Right renal cortex interstitium (tissue), 3 donors: ENCODE measurements at places on chromosomes 3 and 15. TPM values are rescaled to one million over a fixed set of nuclear protein-coding genes. Genes with fewer than 3 reads are reported as not detected.

GOLGB1 gene
- polyA plus RNA-seq = 81.7 TPM

TP63 gene
- polyA plus RNA-seq = 1.9 TPM

AHSG gene
- polyA plus RNA-seq = 2.7 TPM

APBA2 gene
- polyA plus RNA-seq = 12.0 TPM

CISH gene
- 27.9 TPM for polyA plus RNA-seq

CCR1 gene
- 1.7 TPM for polyA plus RNA-seq

PRTG gene
- polyA plus RNA-seq = 13.5 TPM

DPPA2 gene
- polyA plus RNA-seq = 0.76 TPM

LRRC28 gene
- 34.0 TPM for polyA plus RNA-seq

GPR156 gene
- 3.6 TPM for polyA plus RNA-seq

POLQ gene
- 6.8 TPM for polyA plus RNA-seq

FEZF2 gene
- polyA plus RNA-seq = not detected

RAB43 gene
- polyA plus RNA-seq = 5.3 TPM

GRCh38 chr3:41612853-41613252, 349.1 kb downstream of the ULK4 start:
- DNase-seq = no peak

- no peak for DNase-seq
These were observed 81.4 kb downstream of the ARNT2 start for GRCh38 chr15:80485370-80486164.

- no peak for DNase-seq
These were observed 70.6 kb downstream of the ACAP2 start for GRCh38 chr3:195372220-195372619.

DNA sequence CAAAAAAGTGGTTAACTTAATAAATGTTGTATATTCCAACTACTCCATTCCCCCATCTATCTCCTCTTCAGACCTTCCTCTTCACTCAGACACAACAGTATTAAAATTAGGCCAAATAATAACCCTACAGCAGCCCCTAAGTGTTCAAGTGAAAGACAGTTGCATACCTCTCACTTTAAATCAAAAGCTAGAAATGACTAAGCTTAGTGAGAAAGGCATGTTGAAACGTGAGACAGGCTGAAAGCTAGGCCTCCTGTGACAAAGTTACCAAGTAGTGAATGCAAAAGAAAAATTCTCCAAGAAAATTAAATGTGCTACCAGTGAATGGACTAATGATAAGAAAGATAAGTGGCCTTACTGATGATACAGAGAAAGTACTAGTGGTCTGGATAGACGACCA, 71.7 kb downstream of the ANKRD28 start:
- no peak for DNase-seq

- DNase-seq = no peak
These were observed 34.9 kb downstream of the PIK3R4 start for GRCh38 chr3:130711565-130712324.

DNA sequence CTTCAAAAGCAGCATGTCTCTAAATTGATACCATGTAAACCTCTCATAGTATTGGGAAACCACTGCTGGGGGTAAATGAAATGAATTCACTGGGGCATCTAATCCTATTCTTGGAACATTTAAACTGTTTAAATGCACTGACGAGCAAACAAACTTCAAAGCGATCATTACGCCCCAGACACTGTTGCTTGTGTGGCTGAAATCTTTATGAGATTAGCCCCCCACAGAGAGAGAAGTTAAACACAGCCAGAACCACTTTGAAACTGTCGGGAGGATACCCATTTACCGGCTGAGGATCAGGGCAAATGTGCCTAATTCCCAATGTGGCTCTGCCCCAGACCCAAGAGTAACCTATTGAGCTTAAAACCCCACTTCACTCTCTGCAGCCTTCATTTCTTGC, 308.4 kb upstream of the CDIN1 start:
- no peak for DNase-seq

DNA sequence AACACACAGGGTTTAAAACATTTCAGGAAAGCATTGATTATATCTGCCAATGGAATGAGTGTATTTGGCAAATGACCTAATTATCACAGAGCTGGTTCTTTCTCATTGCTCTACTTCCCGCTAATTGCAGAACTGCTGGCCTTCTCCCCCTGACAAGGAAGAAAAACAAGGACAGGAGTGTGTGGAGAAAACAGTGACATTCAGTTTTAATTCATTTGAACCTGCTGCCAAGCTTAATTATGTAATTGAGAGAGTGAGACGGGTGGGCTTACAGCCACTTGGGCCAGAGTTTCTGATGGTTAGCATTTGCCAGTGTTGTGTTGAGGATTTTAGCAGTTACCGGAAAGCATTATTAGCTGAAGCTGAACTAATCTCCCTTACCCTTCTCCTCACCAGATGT, 301.4 kb downstream of the RBMS3 start:
- DNase-seq = no peak

GRCh38 chr15:55267401-55268175, 22.0 kb downstream of the RAB27A start:
- DNase-seq = no peak

GRCh38 chr3:39150803-39151631, 2.4 kb downstream of the CSRNP1 start:
- no peak for DNase-seq

- peak; percentile 56 for DNase-seq
These were observed at the start of gene IGDCC3 for GRCh38 chr15:65377976-65378366. IGDCC3 (minus strand) TSS chr15:65378002; CDS start chr15:65377788, 214 bp downstream.

- no peak for DNase-seq
These were observed 231.2 kb downstream of the NEK10 start for GRCh38 chr3:27138005-27138404.

- DNase-seq = no peak
These were observed 11.0 kb upstream of the MAP4 start for GRCh38 chr3:48026951-48027908.

DNA sequence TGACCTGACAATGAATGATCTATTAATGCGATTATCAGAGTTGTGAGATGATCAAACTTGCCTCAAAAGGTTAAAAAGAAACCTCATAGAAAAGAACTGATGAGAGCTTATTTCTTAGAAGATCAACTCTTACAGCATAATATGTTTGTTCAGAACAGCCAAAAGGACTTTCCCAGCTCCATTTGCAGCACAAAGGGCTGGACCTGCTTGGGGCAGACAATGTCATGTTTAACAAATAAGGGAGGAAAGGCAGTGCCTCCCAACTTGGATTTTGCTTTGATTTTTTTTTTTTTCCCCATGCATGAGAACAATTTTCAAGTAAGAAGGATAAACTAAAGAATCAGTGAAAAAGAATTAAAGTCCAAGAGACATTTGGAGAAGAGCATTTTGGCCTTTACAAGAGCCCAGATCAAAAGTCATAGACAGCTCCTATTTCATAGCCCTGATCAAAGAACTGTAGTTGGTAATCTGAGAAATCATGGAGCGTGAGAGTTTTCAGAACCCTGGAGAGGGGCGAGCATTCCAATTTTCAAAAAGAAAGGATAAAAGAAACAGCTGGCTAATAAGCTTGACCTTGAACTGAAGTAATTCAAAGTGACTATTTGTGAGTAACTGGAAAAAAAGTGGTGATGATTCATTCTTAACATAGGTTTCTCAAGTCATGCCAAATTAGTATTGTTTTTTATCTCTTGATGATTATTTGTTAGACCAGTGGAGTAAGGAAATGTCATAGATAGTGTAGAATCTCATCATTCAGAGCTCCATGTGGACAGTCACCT, 136.0 kb upstream of the CFAP20DC start:
- peak; percentile 45 for DNase-seq

DNA sequence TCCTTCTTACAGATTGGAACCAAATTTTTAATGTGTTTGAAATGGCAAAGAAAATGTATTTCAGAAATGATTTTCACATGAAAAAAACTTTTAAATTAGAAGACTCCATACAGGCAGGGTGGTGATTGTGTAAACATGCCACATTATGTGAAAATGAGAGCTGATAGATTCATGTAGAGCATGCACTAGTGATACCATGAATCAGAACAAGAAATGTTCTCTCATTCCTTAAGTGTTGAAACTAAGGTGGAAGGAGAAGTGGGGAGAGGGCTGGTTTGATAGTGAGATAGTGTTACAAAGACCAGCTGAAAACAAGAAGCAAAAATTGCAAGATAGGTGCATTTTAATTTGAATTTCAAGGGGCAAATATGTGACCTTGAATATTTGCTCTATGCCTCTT, 100.3 kb downstream of the CCNL1 start:
- DNase-seq = no peak

- DNase-seq = no peak
These were observed 11.6 kb downstream of the ADAMTSL3 start for GRCh38 chr15:83665480-83665879.

DNA sequence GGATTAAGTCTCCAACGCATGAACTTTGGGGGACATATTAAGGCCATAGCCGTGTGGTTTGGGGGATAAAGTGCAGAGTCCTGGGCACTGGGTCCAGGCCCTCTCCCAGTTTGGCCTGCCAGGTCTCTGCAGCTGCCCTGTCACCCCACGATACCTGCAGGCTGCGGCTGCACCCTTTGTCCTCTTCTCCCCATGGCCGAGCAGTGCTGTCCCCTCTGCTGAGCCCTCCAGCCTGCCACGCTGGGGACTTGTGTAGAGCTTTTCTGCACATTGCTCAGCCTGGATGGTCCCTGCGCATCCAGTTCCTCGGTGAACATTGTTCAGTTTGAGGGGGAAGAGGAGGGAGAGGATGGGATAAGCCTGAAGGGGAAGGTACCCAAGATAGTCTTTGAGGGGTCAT, 167.2 kb downstream of the APBA2 start:
- no peak for DNase-seq

- no peak for DNase-seq
These were observed 1403.1 kb upstream of the ALCAM start for GRCh38 chr3:103963599-103963998.

GRCh38 chr3:71581457-71582035, 2.0 kb downstream of the FOXP1 start:
- no peak for DNase-seq

DNA sequence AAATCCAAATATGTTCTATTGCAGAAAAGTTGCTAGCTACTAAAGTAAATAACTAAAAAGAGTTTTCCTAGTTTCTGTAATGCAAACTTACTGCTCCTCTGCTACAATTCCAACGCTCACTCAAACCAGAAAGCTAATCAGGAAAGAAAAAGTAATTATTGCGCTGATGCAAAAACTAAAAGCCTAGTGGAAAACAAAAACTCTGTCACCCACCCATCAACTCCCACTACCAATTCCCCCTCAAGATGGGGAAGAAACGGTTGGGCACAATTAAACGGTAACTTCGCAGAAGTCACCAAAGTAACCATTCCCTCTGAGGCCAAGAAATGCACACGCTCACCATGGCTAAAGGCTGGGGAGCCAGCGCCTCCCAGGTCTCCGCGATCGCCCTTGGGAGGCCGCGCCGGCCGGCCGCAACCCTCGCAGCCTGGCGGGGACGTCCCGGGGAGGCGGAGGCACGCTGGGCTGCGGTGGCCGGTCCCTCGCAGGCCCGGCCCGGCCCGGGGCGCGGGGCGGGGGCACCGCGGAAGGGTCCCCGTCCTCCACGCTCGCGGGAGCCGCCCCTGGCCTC, 684 bp downstream of the SLTM start:
- DNase-seq = no peak

GRCh38 chr15:42155546-42156242, 742 bp downstream of the PLA2G4F start:
- no peak for DNase-seq

- no peak for DNase-seq
These were observed 51.0 kb upstream of the PLXND1 start for GRCh38 chr3:129657261-129658046.

- DNase-seq = no peak
These were observed 60.2 kb downstream of the NPTN start for GRCh38 chr15:73573037-73573436.

- no peak for DNase-seq
These were observed 14.0 kb downstream of the AAGAB start for GRCh38 chr15:67240235-67241131.

DNA sequence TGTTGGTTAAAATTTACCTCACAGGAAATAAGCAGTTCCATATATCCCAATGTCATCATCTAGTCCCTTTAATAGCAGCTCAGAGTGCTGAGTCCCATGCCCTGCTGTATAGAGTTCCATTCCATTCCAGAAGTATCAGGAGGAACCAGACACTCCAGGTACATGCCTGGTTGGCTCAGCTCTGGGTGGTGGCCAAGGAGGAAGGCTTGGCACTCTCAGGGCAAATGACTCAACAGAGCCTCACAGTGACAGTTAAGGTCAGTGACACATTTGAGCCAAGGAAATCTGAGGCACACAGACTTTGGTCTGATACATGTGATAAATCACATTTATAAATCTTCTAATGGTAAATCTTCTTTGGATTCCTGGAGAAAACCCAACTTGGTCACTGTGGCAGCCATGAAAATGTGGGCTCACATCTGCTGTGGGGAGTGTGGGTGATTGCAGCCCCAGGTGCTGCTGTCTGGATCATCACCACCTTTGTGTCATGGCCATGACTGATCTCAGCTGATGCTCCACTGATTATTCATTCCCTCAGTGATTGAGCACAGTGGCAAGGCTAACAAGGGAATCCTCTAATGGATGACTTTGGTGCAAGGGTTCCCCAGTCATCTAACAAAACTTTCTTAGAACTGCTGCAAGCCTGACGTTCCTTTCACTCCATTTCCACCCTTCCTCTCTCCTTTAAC, 9.3 kb downstream of the HHLA2 start:
- no peak for DNase-seq

GRCh38 chr3:126568776-126569342, 10.1 kb upstream of the C3orf22 start:
- no peak for DNase-seq

DNA sequence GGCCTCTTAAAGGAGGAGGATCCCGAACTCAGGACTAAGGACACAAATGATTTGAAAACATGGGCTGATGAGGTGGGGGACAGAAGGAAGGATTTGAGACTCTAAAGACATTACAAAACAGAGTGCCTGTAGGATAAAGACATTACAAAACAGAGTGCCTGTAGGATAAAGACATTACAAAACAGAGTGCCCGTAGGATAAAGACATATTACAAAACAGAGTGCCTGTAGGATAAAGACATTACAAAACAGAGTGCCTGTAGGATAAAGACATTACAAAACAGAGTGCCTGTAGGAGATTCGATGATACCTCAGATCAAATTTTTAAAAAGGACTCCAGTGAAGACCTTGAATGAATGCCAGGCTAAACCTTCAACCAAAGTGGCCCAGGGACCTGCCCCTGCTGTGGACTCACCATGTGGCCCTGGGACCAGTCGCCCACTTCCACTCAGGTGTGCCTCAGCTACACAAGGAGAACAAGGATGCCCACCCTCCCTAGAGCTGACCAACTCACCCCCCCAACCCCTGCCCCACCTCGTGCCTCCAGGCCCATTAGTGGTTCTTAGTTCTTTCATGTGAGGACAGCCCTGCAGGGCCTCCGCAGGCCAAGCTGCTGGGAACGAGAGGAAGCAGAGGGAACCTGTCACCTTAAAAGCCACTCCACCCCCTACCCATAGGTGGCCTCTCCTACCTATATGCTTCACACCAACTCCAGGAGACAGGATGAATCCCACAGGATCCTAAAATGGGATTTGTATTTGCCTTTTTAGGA, 59.8 kb downstream of the SH3BP5 start:
- no peak for DNase-seq

DNA sequence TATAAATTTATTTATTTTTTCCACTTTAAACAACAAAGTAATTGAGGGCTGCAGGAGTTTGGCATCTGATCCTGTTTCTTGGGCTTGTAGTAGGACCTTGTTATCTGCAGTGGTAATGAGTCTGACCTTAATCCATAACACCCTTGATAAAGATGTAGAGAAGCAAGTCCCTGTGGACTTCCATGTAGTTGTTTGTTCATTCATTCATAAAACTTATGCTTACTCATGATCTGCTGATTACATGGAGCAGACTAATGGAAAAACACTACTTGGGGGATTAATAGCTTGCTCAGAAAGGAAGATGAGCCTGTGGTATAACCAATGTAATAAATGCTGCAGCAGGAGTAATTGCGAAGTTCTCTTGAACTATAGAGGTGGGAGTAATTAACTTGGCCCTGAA, 271.5 kb upstream of the TBL1XR1 start:
- no peak for DNase-seq

- DNase-seq = peak; percentile 57
These were observed 770 bp downstream of the TBC1D5 start for GRCh38 chr3:17741621-17742101.
